ENCODE measurements at places on chromosomes 4 and X.

DNA sequence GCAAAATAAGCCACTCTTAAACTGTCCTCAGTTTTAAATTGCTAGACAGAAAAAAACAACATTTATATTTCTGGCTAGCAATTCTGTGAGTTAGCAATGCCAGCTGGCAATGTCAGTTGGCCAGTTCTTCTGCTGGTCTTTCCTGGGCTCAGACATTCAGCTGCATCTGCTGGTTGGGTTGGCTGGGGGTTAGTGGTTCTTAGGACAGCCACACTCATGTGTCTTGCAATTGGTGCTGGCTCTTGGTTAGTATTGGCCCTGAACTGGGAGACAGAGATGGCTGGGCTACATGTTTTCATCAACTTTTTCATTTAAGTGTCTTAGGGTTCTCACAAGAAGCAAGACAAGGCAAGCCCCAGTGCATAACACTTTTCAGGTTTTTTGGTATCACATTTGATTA lies 48.0 kb upstream of the PDLIM5 start:
- DNase-seq: no peak

GRCh38 chr4:529563-529962 lies 30.6 kb downstream of the PIGG start:
- no peak for DNase-seq

DNA sequence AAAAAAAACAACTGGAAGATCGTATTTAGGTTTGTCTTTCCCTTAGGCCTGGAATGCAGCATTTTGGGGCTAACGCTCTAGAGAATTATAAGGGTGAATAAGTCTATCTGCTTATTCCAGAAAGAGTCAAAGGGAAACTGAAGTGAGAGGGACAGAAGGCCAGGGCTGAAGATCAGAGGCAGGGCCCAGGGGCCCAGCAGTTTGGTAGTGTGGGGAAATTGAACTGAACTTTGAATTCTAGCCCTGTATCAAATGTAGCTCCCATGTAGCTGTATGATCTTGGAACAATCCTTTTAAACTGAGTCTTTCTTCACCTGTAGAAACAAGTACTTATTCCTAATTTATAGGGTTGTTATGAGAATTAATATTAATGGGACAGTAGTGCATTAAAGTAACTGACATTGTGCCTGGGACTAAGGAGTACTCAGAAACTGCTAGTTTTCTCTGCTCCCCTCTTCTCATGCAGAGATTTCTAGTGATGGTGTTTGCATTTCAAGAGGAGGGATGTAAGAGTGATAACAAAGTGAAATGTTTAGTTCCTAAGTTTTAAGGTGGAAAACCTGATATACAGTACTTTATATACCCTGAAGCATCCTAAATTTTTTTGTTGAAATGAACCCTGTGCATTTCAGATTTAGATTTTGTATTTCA lies 30.4 kb downstream of the STOX2 start:
- DNase-seq: no peak

GRCh38 chr4:5365071-5366008 lies 314.1 kb downstream of the STK32B start:
- DNase-seq: no peak

DNA sequence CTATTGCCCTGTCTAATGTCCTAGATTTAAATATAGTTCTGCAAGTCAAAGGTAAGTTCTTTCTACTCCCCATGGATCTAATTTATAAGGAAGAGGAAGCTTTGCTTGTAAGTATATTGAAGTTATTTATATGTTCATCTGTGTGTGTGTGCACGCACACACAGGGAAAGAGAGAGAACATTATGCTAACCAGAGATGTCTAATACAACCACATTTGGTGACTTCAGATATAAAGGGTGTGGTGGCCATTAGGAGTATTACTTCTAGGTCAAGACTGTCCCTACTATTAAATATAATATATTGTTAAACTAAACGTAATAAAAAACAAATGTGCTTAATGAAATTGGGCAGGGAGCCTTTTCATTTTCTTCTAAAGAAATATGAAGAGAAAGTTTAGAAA lies 4.1 kb downstream of the DCK start:
- DNase-seq: no peak

Data from AML-193 (cell line).